ENCODE measurements at places on chromosomes 12 and 14.

DNA sequence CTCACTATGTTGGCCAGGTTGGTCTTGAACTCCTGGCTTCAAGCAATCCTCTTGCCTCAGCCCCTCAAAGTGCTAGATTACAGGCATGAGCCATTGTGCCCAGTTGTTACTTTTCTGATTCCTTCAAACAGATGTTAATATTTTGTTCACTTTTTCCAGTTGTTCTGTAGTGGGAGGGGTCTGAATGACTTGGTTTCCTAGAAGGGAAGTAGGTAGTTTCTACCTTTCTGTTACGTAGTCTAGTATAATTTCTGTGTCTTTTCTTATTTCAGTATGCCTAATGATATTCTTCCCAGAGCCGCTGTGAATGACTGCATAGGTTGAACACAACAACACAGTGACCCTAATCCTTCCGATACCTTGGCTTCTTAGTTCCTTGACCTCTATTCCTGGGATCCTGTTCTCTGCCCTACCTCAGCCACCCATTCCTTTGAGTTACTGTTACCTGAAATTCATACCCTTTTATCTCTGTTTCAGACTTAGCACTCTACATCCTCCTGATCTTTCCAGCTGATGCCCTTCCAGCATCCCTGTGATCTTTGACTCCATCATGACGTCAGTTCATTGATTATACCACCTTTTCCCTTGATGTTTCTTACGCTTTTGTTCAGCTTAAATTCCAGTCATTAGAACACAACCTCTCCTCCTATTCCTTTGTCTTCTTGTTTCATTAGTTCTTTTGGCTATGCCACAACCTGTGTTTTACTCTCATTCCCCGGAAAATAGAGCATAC is 33.3 kb downstream of the RCOR1 start:
- no peak for DNase-seq

DNA sequence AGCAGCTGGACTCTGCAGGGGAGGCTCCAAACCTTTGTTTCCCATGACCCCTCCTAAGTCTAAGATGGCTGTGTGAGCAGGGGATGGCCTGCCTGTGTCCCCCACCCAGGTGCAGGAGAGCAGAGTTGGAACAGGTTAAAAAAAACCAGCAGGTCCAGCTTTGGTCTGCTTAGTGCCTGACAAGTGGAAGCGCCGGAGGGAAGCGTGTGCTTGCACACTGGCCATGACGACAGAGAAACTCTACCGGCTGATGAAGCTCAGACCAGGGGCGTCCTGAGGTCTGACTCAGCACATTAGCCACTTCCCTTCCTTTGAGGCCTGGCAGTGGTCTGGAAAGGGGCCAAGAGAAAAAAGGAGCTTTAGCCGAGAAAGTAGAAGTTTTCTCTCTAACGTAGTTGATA is 280.1 kb downstream of the VRK1 start:
- peak; percentile 50 for DNase-seq

GRCh38 chr14:64764641-64765520 is 60.7 kb downstream of the PLEKHG3 start:
- DNase-seq, result peak; percentile 75

DNA sequence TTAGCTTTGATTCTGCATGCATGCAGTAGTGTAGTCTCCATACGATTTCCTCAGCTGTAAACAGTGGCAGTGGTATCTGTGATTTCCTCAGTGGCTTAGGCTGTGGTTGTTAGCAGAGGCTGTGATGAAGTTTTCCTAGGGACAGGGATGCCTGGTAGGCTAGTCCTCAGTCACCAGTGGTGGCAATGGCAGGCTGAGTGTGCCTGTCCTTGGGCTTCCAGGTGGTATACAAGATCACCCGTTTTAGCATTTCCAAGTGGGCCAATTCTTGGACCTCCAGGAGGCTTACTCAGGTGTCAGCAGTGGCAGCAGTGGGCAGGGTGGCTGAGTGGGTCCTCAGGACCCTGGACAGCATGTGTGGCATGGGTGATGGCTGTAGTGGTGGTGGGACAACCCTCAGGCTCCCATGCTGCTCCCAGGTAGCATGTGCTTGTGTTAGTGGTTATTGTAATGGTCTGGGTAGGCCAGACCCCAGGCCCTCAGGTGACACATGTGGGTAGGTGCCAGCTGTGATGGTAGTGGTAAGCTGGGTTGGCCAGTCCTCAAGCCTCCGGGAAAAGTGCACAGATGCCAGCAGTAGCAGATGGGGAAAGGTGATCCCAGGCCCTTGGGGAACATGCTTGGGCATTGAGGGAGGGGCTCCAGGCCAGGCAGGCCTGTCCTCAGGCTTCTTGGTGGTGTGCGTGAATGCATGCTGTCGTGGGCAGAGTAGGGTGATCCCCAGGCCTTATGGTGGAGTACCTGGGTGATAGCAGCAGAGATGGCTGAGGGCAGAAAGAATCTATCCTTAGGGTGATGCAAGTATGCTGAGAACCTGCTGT is 146.5 kb downstream of the PAPOLA start:
- no peak for DNase-seq

GRCh38 chr12:47078733-47079467 is 521 bp upstream of the PCED1B start:
- peak; percentile 54 for DNase-seq

DNA sequence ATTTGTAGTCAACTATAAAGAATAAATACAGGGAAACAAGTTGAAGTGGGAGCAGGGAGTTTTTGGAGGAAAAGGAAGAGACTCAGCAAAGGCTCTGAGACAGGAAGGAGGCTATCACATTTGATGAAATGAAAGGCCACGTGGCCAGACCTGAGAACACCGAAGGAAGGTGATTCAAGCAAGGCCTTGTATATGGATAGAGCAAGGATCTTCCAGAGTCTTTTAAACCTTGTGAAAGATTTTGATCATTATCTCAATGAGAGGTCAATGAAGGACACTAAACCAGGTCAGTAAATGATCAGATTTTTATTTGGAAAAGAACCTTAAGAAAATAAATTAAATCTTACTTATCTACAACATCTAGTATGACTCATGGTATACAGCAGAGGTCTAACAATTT is 523.5 kb downstream of the SLC16A7 start:
- no peak for DNase-seq

GRCh38 chr12:99133401-99133800 is 488.3 kb downstream of the APAF1 start:
- no peak for DNase-seq

GRCh38 chr14:103499709-103500108 is 22.9 kb downstream of the CKB start:
- no peak for DNase-seq

- no peak for DNase-seq
Measured at GRCh38 chr12:1929241-1929984, 11.0 kb upstream of the CACNA2D4 start.

GRCh38 chr14:106039400-106039799 is 513.0 kb downstream of the TMEM121 start:
- DNase-seq, result no peak

DNA sequence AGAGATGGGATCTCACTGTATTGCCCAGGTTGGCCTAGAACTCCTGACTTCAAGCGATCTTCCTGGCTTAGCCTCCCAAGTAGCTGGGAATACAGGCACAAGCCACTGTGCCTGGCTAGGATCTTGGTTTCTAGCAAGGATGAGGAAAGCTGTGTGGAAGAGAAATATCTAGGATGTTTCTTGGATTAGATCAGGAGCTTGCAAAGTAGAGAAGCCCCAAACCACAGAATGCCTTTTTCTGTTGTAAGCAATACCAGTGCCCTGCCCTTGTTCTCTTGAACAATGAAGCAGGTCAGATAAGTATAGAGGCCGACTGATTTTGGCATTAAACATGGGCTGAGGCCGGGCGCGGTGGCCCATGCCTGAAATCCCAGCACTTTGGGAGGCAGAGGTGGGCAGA is 44.3 kb upstream of the STRN3 start:
- DNase-seq, result no peak

- no peak for DNase-seq
Measured at GRCh38 chr14:99289394-99290189, 17.6 kb upstream of the BCL11B start.

- no peak for DNase-seq
Measured at GRCh38 chr12:13581031-13581430, 384.5 kb downstream of the EMP1 start.

GRCh38 chr14:106268013-106268727 is 741.8 kb downstream of the TMEM121 start:
- DNase-seq, result no peak

Measured in adrenal gland (tissue), 19 donors.